ENCODE measurements at places on chromosomes 6 and 20.
A peak's percentile ranks its signal among the peaks of the same experiment; 100 is the strongest.

DNA sequence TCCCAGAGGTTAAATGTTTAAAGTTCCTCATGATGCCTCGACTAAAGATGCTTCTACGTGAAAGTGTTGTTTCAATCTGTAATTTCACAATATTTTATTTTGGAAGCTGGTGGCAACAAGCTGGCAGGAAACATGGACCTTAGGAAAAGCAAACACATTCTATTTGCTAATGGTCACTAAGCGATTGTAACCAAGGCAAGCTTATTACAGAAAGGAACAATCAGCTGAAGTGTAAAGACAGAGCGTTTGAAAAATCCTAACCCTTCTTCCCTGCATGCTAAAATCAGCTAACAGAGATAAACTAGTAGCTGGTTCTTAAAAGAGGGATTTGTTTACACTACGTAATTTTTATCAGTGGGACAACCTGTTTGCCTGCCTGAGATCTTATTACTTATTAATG is 50.0 kb downstream of the IL20RA start:
- no peak for DNase-seq

DNA sequence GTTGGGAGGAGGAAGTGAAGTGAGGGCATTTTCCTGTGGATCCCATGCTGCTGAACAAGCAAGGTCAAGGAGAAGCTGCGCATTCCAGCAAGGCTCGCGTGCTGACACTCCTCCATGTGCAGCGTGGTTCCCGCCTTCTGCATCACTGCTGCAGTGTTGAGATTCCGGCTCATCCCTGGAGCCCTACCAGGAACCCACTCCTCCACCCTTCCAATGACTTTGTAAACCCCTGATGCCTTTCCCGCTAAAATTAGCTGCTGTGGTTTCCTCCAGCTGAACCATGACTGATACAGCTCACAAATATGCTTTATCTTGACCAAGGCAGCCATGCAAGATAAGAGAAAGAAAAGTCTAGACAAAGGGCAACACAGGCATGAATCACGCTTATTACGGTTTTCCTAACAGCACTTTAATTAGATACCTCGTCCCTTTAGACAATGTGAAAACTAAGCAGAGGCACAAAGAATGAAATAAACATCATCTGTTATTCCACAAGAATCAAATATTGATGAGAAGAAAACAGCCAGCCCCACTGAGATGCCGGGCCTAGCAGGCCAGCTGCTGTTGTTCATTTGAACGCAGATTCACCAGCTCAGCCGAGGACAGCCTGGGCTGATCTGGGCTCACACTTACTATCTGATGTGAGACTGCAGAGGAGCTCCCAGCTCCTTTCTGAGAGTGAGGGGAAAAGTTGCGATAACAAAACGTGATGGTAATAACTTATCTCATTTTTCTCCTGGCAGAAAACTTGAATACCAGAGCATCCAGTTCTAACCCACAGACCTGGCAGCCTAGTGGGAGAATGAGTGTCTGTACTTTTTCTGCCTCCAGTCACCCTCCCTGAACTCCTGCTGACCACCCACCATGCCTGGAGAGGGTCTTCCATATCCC is 14.2 kb upstream of the BNIP5 start:
- no peak for DNase-seq

DNA sequence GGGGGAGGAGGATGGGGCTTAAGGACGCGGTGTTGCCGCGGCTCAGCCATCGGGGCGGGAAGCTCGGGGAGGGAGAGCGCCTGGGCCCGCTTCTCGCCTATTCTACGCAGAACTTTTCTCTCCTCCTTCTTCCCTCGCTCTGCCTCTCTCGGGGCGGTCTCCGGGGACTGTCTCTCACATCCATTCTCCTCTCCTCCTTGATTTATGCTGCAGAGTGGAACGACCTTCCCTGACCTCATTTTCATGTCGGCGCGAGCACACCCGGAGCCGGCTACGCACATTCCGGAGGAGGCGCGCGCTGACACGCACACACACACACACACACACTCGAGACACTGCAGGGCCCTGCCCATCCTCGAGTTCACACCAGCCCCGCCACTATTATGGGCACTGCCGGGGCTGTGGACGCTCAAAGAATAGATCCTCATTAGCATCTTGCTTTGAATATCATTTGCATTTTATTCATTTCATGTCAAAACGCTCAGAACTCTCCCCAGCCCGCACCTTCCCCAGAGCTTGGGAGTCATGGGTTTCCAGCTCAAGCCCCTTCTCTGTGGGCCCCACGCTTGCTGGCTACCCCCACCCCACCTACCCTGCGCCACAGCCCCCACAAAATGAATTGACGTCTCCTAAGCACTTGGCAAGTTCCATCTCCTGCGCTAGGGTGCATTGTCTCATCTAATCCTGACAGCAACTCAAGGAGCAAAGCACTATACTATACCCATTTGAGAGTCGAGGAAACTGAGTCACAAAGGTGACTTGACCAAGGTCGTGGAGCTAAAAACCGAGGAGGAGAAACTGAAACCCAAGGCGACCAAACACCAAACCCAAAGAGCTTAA is 36.8 kb downstream of the NCR2 start:
- peak; percentile 18 for DNase-seq

- no peak for DNase-seq
Observed at GRCh38 chr20:48056218-48056617, 270.9 kb upstream of the SULF2 start.

DNA sequence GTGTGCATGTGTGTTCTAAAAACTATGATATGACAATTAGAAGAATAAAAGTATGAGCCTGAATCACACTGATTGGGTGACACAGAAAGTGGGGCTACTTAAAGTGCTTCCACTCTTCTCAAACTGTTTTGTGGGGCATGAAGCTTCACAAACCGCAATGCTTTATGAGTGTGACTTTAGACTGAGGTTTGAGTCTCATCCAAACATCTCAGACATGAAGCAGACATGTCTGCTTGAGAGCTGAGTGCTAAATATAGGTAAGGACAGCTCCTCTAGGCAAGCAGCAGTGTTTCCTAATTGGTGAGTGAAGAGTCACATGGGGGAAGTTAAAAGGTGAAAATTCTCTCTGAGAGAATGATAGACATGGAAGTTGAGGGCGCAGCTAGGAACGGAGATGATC is 726.9 kb upstream of the CITED2 start:
- no peak for DNase-seq

- peak; percentile 54 for DNase-seq
Observed at GRCh38 chr6:139367810-139368351, 6.6 kb downstream of the CITED2 start.

DNA sequence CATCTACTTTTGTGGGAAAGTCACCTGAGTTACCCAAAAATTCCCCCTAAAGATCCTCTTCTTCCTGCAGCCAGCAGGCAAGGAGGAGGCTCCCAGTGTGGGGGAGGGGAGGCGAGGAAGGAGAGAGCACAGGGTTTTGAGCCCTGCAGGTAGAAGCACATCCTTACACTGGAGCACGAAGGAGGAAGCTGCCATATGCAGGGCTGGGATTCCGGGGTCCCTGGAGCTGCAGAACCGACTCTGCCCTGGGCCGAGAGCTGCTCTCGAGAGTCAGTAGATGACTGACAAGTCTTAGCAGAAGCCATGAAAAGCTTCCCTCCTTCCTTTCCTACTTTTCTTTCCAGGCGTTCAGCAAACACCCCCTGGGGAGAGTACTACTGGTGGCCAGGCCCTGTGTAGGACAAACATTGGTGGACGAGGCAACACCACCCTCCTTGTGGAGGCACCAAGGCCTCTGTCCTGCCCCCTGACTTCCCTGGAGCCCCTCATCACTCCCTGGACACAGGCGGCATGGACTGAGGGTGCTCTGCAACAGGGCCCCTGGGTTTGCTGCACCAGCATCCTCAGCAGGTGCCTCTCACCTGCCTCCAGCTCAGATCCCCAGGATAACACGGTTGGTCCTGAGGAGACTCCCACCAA is 211.7 kb upstream of the CST7 start:
- no peak for DNase-seq

DNA sequence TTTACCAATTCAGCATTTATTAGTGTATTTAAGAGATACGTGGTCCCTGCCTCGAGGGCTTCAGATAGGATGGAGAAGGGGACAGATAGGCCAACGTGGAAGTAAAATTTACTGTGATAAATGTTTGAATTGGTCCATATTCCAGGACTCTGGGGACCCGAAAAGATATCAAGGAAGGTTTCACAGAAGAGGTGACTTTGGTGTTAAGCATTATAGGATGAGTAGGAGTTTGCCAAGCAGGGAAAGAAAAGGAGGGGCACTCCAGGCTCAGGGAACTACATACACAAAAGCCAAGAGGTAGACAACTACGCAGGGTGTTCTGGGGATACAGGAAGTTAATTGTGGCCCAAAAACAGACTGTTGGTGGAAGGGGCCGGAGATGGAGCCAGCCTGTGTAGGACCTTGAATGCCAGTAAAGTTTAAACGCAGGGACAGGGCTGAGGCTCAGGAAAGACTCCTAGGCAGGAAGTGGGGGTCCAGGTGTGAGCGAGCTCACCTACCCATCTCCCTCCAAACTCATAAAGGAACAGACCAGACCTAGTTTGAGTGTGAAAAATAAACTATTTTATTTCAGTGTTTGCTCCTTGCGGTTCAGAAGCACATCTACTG is 37.0 kb downstream of the TGM2 start:
- DNase-seq: no peak

- peak; percentile 45 for DNase-seq
Observed at GRCh38 chr20:23419995-23420901, 1.0 kb downstream of the NAPB start.

DNA sequence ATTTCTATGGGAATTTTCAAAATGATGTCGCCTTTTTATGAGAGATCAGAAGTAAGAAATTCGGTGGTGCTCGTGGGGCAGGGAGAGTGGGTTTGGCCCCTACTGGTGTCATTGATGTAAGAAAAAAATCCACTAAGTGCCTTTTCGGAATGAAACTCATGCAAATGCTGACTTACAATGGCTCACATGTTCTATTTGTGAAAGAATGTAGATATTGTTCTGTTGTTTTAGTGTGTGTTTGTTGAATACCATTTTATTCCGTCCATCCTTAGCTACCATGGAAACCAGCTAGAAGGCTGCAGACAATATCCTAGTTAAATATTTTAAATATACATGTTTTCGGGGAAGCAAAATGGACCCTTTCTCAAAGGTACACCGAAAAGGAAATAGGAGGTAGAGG is 304.9 kb downstream of the TAF4 start:
- DNase-seq: no peak

DNA sequence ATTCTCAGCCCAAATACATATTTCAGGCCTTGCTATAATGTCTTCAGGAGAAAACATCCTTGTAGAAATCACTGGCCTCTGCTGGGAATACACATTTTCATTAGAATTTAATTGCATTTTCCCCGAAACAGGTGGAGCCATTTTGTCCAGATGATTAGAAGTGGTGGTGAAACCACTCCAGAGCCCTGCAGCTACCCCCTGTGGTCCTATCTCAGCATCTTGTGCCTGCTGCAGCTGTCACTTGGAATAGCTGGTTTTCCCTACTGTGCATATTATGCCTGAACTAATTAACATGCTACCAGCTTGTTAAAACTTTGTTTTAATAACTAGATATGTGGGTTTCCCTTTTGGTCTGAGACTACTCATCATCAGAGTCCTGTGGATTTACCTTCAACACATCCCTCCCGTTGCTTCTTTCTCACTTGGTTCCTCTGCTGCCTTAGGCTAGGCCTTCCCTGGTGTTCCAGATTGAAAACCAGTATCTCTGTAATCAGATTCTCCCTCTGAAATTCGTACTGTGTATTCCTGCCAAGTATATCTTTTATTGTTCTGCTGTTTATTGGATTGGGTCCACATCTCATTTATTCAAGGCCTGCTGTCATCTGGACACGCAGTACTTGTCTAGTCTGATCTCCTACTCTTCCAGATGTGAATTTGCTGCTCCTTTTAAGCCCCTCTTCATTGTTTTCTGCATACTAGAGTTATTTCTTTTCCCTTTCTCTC is 15.2 kb downstream of the DNAH8 start:
- DNase-seq: no peak

- no peak for DNase-seq
Observed at GRCh38 chr6:142030115-142030619, 102.6 kb upstream of the GJE1 start.

DNA sequence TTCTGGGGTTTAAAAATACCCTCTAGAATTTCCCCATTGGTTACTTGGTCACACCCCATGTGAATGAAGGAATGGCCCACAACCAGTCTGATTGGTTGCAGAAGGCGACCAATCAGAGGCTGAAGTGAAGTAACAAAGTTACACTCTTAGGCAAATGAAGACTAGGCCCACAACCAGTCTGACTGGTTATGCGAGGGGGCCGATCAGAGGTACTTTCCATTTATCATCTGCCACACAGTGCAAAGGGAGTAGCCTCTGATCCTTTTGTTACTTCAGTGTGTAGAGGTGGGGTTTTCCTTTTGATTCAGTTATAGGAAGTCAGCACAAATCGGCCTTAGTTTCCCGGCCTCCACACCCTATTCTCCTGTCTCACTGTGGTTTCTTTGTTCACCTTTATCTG is 61.2 kb upstream of the SGK1 start:
- DNase-seq: peak; percentile 61

GRCh38 chr20:32132911-32133549 is 23.5 kb downstream of the TM9SF4 start:
- DNase-seq: no peak

DNA sequence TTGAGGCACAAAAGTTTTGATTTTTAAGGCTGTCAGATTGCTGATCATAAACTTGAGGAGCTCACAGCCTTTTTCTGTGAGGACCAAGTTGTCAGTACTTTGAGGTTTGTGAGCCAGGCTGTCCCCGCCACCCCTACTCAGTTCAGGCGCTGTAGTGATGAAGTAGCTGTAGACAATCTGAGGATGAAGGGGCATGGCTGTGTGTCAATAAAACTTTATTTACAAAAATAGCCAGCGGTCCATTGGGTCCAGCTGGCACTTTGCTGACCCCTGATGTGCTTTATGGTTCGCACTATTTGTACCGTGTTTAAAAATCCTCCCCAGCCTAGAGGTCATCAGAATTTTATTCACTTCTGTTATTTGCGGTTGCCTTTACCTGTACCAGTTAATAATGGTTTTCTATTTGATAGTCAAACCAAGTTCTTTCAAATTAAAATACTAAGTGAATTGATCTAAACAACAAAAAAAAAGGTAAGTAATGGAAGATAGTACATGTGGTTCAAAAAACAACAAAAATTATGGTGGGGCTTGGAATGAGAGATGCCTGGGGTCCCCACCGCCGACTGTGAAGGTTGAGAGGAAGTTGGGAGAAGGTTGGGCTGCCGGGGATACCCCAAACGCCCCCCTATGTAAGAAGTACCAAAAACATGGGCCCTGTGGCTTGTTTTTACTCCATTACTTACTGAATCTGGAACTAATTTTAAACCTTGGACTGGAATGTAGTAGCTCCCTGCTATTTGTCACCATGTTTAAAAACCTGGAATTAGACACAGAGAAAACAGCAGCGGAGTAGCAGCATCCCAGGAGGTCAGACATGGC is 123.6 kb downstream of the SYCP2 start:
- no peak for DNase-seq

- no peak for DNase-seq
Observed at GRCh38 chr6:117795234-117795633, 111.8 kb upstream of the SLC35F1 start.

DNA sequence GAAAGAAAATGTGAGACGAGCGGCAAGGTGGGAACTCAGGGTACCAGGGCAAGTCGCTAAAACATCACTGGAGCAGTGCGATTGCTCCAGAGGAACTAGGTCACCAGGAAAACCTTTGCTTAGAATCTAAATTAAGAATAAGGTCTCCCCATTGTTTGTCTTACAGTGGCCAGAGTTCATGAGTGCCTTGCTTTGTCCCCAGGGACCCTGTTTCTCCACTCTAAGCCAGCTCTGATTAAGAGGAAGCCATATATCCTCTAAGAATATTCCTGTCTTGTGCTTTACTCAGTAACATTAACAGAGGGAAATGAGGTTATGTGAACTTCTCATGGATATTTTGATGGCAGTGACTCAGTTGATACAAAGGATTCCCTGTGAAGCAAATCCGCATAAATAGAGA is 305.8 kb downstream of the CD83 start:
- DNase-seq: no peak
